Hypothalamus (tissue), 51 donors: ENCODE measurements at places on chromosomes 11 and 22.

DNA sequence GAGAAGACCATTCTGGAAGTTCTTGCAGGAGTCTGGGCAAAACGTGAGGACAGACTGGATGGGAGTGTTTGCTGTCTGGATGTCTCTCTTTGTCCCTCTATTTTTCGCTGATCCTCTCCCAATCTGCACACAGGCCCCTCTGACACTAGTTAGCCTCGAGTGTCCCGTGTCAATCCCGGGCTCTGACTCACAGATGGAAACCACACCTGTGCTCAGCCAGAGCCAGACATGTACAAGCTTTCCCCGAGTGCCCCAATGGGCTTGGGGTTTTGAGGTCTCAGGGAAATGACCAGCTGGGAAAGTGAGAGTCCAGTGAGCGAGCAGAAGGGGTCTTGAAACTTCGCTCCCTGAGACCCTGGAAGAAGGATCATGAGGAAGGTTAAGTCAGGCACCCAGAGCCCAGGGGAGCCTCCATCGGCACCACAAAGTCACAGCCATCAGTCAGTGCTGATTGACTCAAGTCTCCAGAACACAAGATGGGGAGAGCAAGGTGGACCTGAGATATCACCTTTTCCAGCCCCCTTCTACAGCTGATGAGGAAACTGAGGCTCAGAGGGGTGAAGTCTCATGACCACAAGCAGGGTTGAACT, 13.9 kb downstream of the APOL2 start:
- no peak for DNase-seq

DNA sequence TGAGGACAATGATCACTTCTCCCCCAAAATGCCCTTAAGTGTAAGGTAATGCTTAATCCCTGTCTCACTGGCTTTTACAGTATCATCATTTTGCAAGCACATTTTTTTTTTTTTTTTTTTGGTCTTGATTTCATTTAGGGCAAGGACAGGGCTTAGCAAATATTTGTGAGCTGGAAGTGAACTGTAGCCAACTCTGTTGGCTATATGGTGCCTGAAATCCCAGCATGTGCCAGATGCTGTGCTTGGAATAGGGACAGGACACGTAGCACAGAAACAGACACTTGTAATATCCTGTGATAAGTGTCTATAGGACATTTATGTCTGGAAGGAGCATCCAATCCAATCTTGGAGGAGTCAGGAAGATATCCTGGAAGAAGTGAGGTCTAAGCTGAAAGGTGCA, 198.3 kb downstream of the NAV2 start:
- no peak for DNase-seq

GRCh38 chr11:62266558-62266957, 3.4 kb upstream of the SCGB2A2 start:
- DNase-seq, result no peak

GRCh38 chr11:74546752-74547151, 45.6 kb upstream of the POLD3 start:
- no peak for DNase-seq

DNA sequence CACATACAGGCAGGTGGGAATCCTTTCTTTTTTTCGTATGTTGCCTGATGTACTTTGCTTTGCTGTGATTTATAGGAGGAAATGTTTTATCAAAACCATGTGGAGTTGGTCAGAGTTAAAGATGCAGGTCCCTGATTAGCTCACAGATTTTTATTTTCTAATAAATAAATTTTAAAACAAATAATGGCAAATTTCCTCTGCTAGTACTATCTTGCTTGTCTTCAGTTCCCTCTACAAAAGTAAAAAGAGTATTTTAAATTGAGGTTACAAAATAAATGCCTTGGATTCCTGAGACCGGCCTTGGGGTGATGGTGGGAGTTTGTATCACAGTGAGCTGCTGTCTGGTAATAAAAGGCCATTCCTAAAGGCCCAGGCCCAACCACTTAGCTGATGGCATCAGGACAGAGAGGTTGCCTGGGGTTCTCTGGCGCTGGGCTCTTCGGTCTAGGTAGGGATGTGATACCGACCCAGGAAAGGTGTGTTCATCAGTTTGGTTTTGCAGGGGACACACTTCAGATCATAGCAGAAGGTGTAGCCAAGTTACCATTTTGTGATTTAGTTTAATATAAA, 129.0 kb downstream of the TBC1D22A start:
- no peak for DNase-seq

DNA sequence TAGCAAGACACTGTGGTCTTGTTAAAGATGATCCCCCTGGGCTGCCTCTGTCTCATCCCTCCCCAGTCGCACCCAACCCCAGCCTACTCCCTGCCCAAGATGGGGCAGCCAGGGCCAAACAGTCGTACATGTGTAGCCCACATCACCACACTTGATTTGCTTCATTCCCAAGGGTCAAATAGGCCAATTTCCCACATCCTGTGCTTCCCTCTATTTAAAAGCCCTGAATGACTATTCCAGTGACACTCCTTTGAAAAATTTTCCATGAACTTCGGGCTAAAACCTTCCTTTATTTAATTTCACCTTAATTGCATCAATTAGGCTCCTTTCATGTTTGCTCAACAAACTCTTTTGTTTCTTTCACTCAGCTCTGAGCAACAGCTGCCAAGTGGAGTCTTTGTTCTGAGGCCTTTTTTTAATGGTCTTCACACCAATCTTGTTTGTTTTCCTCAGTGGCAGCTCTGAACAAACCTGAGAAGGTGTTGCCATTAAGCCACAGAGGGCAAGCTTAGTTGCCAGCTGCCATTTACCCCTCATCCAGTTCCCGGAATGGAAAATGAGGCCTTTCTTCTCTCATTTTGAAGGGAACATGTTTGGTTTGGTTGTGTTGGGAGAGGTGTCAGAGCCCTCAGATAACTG, 126.9 kb downstream of the APIP start:
- no peak for DNase-seq

DNA sequence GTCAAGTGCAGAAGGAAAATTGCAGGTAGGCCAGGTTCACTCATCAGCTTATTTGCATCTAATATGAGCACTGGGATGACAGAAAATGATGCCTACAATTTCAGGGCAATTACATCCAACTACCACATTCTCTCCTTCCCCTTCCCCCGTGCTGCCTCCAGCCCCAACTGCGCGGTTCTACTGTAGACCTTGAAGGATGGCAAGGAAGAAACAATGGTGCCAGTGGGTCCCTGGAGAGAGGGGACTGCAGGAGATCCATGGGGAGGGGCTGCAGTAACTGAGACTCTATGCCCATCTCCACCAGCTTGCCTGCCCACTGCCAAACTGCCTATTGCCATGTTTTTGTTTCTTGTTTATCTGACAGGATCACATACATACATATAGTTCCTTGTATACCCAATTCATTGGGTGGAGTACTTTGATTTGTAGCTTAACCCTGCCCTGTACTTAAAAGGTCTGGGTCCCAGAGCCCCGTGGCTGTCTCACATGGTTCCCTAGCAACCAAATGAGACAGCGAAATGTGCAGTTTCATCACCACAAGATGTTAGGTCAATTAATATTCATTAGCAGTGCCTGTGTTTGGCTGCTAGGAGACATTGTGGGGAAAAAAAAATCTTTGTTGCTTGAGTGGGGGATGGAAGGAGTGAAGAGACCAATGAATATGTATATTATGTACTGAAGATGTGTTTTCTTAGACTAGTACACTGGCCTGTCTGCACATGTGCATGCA, 253.5 kb upstream of the PLET1 start:
- DNase-seq, result no peak

DNA sequence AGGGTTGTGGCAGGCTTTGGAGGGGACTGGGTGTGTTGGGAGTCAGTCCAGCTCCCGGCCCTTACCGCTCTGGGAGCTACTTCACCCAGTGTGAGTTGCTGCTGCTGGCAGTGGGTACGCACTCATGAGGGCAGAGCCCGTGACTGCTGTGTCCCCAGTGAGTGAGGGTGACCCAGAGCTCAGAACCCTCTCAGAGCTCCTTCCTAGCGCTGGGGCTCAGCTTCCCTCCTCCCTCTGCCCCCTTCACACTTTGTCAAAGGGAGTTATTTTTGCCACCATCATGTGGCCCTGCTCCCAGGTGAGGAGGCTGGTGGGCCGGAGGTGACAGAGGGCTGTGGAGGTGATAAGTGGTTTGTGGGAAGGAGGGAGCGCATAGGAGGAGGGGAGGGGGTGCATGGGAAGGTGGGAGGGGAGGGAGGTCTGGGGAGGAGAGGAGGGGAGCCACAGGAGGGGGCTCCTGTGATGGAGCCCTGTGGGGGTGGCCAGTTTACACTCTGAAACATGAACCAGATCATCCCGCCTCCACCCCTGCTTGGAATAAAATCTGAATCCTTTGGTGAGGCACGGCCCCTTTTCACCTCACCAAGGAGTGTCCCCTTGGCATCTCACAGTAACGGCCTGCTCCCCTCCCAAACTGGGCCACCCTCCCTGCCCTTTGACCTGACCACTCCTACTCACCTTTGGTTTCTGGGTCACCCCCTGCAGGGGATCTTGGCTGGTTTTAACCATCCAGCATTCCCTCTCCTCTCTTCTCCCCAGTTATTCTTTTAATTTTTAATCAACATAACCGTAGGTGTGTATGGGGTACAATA, 9.9 kb downstream of the NDUFV1 start:
- no peak for DNase-seq

DNA sequence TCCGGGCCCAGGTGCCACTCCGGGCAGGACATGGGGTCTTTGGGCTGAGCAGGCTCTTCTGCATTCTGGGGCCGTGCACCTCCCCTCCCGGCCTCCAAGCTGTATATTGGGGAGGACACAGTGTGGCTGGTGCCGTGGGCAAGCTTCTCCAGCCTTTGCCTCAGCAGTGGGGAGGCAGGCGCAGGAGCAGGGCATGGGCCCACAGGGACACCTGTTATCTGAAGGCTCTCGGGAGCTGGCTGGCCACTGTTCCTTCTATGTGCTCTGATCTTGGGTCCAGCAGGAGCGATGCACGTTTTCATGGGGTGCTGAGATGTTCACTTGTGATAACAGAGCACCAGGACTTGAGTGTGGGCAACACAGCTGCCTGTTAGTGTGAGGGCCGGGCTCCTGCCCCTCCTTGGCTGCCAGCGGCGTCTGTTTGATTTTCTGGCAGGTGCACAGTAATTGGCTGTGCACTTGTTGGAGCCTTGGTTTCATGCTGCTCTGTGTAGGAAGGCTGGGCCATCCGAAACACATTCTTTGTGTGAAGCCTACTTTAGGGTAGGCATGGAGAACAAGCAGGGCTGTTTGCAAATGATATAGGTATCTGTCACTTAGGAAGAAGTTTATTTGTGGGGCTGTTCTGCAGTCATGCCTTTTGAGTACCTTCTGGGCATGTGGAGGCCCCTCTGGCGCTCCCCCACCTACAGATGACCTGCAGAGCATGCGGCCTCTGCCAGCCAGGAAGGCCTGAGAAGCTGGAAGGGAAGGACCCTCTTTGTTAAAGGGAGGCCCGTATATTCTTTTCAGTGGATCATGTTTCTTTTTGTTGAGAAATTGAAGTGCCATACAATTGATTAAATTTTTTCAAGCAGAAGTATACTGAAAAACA, 201.5 kb downstream of the TBC1D22A start:
- DNase-seq, result no peak

DNA sequence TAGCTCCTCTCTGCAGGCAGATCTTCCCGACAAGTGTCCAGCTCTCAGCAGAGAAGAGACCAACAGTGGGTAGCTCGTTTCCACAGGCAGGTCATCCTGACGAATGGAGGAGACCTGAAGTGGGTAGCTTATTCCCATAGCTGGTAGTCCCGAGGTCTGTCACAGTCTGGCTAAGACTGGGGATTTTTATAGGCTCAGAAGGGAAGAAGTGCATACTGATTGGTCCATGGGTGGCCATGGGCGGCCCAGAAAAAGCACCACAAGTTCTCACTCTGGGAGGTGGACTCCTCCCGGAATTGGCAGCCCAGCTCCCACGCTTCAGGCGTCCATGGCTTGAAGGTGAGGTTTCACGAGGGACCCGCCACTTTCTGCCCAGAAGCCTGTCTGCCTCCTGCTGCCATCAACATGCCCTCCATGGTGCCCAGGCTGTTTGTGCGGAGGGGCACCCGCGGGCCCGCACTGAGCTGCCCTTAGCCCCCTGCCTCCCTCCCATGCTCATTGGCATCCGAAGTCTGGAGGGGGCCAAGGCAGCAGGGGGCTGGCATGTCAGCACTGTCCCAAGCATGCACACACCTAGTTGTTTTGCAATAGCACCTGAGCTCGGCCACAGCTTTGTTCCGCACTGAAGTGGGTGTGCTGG, 9.9 kb upstream of the MAP6 start:
- no peak for DNase-seq

DNA sequence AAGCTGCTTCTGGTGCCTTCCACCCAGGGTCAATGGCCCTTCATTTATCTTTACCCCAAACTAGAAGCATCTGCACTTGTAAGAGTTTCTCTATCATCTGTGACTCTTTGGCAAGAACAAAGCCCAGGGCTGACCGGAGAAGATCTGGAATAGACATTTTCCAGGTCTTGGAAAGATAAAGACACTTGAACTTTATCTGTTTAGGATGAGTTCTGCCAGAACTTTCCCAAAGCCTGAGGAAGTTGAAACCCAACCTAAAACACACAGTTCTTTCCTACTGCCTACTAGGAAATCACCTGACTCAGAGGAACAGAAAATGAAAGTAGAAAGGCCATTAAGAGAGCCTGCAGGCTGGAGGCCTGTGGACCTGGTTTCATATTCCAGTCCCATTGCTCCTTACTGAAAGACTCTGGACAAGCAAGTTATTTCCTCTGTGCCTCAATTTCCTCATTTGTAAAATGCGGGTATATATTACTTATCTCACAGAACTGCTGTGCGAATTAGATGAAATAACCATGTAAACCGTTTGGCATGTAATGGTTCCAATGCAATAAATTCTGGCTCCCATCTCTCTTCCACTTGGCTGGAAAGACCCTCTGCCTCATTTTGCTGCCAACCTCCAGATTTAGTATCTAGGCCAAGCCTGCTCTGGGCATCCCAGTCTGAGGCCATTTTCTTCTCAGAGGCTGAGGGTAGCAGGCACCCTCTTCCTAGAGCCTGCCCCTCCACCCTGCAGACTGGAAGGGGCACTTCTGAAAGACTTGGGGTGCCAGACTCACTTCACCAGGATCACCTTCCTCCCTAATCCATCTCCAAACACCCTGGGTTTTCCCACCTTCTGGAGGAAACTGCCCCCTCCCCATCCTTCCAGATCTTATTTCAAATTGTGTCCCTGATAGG, 1.2 kb downstream of the UBE2L6 start:
- DNase-seq, result no peak

GRCh38 chr11:112581747-112582146, 321.1 kb upstream of the PLET1 start:
- DNase-seq, result no peak

DNA sequence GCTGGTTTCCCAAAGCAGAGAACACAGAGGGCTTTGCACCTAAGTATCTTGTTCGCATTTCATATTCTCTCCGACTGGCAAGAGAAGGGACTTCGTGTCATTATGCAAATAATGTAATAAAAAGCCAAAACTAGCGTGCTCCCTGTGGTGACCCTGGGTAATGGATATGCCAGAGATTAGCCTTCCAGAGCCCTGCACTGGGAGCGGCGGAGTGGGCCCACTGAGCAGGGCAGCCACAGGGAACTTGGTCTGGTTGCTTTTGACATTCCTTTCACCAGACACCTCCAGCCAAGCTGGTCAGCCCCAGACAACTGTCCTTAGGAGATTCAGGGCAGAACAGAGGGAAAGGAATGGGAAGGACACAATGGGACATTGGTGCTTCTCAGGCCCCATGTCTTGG, 56.1 kb downstream of the FLI1 start:
- DNase-seq, result no peak

- no peak for DNase-seq
Measured at GRCh38 chr11:96259134-96259830, 83.7 kb downstream of the MAML2 start.
